ENCODE measurements at places on chromosomes 3 and 15.

DNA sequence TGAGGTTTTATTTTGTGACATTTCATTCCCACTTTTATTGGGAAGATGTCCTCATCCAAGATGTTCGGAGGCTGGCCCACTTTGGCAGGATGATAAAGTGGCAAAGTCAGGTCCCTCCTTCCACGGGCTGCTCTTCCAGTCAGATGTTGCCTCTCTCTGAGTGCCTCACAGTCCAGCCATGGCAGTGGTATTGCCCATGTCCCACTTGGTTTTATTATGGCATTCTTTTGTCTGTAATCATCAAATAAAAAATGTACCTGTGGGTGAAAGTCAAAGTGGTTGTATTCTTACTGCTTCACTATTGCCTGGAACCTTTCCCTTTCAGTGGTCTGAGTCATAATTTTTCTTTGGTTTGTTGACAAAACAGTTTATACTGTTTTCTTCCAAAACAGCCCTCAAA lies 20.2 kb downstream of the ARNT2 start:
- DNase-seq = no peak

DNA sequence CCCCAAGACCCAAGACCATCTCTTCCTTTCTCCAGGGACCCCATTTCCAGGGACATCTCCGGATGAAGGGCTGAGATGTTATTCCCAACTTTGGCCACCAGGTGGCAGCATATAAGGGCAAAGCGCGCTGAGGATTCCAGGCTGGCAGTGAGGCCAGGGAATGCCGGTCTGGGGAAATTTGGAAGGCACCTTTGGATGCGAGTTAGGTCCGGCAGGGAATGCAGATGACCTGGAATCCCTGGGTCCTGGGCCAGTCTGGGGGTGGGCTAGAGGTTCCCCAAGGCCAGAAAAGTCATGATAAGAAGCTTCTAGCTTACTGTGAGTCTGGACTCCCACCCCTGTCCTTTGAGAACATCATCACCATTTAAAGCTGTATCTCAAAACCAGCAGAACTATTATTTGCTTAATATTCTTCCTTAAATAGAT lies 1.6 kb upstream of the CHST13 start:
- peak; percentile 33 for DNase-seq

DNA sequence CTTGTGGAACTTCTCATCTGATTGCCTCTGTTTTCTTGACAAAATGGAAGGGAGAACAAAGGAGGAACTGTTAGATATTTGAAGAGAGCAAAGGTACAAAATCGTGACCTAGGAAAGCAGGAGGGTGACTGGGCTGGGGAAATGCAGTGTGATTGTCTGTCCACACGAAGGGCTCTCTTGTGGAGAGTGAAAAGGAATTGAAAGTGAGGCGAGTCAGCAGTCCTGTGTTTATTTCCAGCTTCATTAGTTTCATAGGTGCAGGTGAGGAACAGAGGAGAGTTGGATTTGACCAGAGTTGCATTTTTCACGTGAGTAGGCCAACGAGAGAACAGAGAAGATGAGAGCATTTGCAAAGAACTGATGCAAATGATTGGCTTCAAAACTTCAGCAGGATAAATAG lies 336.4 kb upstream of the SATB1 start:
- no peak for DNase-seq

DNA sequence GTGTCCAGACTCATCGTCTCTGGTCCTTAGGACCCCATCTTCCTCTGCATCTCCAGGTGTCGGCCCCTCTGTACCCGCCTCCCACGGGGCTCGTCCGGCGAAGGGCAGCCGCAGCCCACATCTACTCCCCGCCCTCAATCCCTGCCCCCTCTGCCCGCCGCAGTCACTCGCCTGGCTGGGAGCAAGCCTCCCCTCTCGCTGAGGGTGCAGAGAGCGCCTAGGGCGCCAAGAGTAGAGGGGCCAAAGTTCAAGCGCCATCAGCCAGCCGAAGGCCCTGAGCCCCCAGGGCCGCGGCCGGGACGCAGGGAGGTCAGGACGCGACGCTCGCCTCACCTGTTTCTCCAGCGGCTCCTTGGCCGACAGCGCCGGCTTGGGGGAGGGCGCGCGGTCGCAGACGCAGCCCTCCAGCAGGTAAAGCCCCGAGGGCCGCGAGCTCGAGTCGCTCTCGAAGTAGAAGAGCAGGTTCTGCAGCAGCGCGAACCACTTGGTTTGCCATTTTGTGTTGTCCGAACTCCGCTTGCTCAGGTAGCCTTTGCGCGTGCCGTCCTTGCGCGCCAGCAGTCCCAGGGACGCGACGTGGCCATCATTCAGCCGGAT lies 592 bp downstream of the RASGRF1 start:
- DNase-seq = no peak

GRCh38 chr15:36498401-36498800 lies 81.0 kb upstream of the CDIN1 start:
- no peak for DNase-seq

DNA sequence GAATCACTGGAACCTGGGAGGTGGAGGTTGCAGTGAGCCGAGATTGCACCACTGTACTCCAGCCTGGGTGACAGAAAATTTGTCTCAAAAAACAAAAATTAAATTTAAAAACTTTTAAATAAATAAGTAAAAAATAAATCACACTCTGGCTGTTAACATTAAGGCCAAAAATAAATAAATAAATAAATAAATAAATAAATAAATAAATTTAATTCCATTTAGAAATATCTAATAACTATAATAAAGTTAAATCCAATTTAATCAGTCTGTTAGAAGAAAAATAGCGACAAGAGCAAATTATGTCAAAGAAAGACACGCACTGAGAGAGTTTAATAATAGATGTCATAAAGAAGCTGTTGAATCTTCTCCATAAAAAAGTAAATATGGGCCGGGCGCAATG lies 13.4 kb downstream of the MAP4 start:
- DNase-seq = no peak

- peak; percentile 30 for DNase-seq
These were observed at the start of gene LIPH for GRCh38 chr3:185552358-185552877. TSS of gene LIPH (minus strand) at chr3:185552588. CDS start at chr3:185552471, 117 bp downstream.

DNA sequence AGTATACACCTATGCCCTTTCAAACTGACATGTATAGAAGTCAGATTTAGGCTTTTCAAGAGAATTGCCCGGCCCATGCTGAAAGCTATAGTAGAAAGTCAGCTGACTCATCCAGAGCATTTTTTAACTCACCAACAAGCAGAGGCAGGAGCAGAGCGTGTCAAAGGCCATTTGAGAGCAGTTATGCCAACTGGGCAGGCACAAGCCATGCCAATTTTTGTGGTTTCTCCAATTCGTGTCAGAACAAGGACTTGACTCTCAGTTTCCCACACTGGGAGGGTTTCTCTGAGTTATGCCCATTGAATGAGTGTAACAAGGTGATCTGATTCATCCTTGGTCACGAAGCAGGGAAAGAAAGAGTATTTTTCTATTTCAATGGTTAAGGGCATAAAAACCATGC lies 403.3 kb upstream of the THBS1 start:
- no peak for DNase-seq

GRCh38 chr3:115660646-115661337 lies 37.5 kb downstream of the GAP43 start:
- DNase-seq = no peak

DNA sequence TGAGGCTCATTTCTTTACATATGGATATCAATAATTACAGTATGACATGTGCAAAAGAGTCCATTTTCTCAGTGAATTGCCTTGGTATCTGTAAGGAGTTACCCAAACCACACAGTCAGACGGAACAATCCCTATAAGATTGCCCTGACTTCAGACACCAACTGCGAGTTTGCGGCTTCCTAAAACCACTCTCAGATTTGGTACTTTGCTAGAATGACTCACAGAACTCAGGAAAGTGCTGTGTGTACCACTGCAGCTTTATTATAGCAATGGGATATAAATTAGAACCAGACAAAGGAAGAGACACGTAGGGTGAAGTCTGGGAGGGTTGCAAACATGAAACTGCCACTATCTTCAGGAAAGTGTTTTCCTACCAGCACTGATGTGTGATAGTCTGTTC lies 45.8 kb upstream of the ATP13A3 start:
- no peak for DNase-seq

DNA sequence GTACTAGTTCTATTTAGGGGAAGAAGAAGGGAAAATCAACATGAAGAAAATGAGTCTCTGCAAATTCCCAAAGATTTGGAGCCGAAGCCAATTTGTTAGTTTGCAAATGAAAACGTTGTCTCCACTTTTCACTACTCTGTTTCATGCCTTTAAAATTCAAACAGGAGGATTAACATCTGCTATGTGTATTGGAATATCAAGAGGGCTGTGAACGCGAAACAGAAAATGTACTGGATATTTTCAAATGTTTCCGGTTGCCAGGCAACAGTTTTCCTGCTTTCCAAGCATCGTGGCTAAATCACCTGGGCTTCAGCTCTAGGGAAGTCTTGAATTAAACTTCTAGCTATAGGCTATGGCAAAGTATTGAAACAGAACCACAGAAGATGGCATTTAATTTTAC lies 172.8 kb downstream of the KCNMB2 start:
- peak; percentile 4 for DNase-seq

DNA sequence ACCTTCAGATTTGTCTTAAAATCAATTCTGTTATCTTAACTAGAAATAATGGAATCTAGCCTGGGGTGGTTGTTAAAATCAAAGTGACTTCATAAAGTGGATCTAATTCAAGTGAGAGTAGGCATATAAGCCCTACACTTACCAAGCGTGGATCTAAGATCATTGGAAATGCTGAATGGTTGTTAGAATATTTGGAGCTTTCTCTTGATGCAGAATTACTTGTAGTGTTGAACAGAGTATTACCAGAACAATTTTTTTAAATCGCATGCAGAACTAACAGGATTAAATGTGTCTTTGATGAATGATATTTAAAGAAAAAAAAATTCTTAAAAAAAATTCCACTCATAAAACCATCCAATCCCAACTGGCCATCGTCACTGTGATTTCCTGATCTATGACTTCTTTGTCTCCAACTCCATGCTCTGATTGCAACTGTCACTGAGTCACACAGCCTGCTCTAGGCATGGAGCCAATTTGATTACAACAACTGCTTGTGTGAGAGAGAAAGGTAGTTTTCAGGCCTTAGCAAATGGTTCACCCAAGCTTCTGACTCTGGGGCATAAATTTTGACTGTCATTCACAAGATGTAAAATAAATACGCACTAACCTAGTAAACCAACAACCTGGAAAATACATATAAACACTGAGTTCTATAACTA lies 25.9 kb upstream of the SPRED1 start:
- DNase-seq = peak; percentile 94

- no peak for DNase-seq
These were observed 43.4 kb downstream of the DCUN1D1 start for GRCh38 chr3:182936918-182937285.

GRCh38 chr15:94395640-94396039 lies 164.3 kb downstream of the MCTP2 start:
- peak; percentile 65 for DNase-seq

- no peak for DNase-seq
These were observed 68.6 kb downstream of the ST6GAL1 start for GRCh38 chr3:186998937-186999368.

GRCh38 chr15:90934256-90934948 lies 683 bp upstream of the UNC45A start:
- peak; percentile 79 for DNase-seq

Measured in IMR-90 (cell line).